ENCODE measurements at places on chromosomes 12 and 14.

GRCh38 chr12:97404543-97404942, 58.1 kb upstream of the RMST start:
- DNase-seq: no peak

- no peak for DNase-seq
Measured at GRCh38 chr12:91276509-91276908, 93.9 kb upstream of the DCN start.

GRCh38 chr12:112350593-112351592, 31.3 kb downstream of the HECTD4 start:
- DNase-seq: no peak

DNA sequence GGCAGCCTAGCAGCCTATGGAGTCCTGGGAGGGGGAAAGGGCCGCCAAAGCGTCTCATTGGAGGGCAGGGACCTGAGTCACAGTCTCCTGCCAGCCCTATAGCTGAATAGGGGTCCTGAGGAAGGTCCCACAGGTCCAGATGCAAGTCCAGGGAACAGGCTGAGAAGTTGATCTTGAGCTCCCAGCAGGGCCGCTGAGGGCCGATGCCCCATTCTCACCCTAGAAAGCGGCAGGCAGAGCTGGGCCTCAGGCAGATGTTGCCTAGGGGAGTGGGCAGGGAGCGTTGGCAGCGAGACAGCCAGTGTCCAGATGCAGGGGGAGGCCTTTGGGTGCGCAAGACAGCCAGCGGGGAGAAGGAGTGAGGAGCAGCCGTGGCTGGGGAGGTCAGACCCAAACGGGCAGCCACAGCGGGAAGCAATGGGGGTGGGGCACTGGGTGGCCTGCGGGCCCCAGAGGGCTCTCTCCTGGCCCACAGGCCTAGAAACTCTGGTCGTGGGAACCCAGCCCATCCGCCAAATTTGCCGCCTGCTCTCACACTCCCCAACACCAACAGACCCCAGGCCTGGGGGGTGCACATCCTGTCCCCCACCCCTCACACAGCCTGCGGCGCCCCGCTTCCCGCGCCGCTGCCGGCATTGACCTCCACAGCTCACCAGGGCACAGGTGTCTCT, 1.1 kb downstream of the HDAC7 start:
- no peak for DNase-seq

DNA sequence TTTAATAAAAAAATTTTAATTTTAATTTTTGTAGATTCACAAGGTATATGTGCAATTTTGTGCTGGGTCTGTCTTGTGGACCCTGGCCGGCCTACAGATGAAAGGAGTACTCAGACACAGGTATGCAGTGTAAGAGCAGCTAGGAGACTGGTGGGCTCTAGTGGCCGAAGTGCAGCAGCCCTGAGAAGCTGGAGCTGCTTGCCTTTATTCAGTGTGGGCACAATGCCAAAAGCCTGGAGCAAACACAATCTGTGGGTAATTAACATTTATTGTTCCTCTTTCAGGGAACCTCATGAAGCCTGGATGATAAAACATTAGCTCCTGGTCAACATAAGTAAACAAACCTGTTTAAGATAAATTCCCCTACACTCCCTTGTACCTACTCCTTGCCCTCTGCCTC, 135.7 kb upstream of the SEL1L start:
- no peak for DNase-seq

DNA sequence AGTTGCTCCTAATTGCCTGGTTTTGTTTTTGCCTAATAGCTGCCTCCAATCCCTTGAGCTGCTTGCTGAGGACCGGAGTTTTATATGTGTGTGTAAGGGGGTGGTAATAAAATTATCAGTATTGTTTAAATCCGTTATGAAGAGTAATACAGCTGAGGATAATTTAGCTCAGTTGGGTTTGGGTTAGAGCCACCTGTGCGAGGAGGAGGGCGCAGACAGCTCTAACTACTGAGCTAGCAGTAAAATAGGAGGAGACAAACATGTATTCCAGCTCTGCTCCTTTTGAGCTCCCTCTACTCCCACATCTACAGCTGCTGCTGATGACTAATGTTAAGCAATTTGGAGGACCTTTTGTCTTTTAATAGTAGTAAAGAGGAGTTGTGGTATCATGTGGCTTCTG, 61.5 kb downstream of the SPATS2 start:
- no peak for DNase-seq

GRCh38 chr12:68349220-68349621, 17.1 kb upstream of the MDM1 start:
- DNase-seq: no peak

- no peak for DNase-seq
Measured at GRCh38 chr12:49261721-49262120, 3.2 kb upstream of the TUBA1C start.

GRCh38 chr12:102521662-102522277, 41.4 kb upstream of the IGF1 start:
- no peak for DNase-seq

GRCh38 chr14:31827325-31827724, 249.8 kb upstream of the ARHGAP5 start:
- DNase-seq: no peak

DNA sequence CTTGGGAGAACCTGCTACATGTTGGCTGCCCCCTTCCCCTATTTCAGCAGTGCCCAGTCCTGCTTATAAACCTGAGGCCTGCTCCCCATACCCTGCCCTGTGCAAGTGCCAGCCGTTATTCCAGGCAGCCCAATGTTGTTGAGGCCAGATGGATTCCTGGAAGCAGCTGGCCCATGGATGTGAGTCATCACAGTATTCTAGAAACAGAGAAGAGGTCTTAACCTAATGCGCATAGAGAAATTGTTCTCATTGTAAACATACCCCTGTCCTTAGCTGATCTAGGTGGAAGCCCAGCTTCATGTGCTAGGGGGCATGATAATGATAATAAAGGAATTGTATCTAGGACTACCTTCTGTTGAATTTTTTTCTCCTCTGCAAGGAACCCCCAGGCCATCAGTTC, 69.7 kb downstream of the TSPAN11 start:
- DNase-seq: no peak

- no peak for DNase-seq
Measured at GRCh38 chr12:8033153-8034044, 883 bp downstream of the FOXJ2 start.

GRCh38 chr12:131065279-131065678, 111.6 kb downstream of the ADGRD1 start:
- DNase-seq: no peak

DNA sequence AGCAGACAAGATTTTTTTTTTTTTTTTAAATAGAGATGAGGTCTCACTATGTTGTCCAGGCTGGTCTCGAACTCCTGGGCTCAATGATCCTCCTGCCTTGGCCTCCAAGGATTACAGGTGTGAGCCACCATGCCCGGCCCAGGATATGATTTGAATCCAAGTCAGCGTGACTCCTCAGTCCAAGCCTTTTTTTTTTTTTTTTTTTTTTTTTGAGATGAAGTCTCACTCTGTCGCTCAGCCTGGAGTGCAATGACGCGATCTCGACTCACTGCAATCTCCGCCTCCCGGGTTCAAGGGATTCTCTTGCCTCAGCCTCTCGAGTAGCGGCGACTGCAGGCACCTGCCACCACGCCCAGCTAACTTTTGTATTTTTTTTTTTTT, 6.9 kb downstream of the CABP1 start:
- DNase-seq: no peak

- DNase-seq: no peak
Measured at GRCh38 chr12:98823012-98823411, 177.9 kb downstream of the APAF1 start.

GRCh38 chr12:22173177-22173576, 127.2 kb downstream of the CMAS start:
- DNase-seq: no peak

GRCh38 chr12:123757561-123757960, 4.5 kb upstream of the DNAH10 start:
- DNase-seq: no peak

Data from NCI-H1048 (cell line).